ENCODE measurements at places on chromosomes 5 and 9.

GRCh38 chr5:170854566-170854965 is 7.3 kb upstream of the RANBP17 start:
- DNase-seq = no peak

DNA sequence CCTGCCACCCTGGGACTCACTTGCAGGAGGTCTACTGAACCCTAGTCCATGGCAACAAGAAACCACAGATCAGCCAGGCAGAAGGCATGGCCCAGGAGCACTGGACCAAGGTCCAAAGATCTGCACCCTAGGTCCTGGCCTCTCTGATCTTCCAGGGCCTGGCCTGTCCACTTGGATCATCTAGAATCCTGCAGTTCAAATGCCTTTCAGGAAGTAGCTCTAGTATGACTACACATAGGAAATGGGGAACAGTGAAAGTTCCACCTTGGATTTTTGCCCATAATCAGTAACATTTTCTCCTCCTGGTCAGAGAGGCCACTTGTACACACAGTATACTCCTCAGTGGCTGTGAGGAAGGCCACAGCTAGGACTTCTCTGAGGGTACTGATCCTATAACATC is 11.5 kb downstream of the ANXA6 start:
- DNase-seq = no peak

GRCh38 chr9:6590772-6591384 is 54.7 kb downstream of the GLDC start:
- no peak for DNase-seq

DNA sequence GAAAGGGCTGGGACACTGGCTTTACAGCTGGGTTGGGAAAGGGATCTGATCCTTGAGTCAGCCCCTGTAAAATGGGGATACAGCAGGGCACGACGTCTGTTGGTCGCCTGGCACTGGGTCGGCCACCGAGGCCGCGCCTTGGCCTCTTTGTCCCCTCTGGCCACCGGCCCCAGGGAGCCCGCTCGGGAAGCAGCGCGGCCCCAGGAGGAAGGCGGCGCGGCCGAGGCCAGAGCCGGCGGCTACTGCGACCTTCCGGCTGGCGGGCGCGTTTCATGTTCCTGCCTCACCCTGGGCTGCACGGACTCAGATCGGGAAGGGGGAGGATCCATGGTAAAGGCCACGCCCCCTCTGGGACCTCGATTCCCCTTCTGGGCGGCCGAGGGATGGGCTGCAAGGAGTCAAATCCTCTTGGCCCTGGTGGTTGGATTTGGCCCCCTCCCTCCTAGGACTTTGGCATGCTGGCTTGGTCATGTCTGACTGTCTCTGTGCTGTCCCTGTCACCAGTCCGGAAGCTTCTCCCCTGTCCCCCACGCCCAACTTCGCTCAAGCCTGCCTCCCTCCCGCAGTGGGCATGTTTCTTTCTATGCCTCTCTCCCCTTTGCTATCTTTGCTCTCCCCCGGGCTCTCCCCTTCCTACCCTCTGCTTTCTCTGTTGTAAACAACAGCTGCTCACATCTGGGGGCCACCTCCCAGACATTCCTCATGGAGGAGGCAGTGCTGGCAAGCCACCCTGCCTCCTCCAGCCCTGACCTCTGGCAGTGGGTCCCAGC is 25.8 kb downstream of the FPGS start:
- DNase-seq = no peak

- no peak for DNase-seq
Measured at GRCh38 chr5:14778792-14779070, 92.8 kb downstream of the ANKH start.

GRCh38 chr5:122358372-122358979 is 46.4 kb downstream of the SNCAIP start:
- no peak for DNase-seq

DNA sequence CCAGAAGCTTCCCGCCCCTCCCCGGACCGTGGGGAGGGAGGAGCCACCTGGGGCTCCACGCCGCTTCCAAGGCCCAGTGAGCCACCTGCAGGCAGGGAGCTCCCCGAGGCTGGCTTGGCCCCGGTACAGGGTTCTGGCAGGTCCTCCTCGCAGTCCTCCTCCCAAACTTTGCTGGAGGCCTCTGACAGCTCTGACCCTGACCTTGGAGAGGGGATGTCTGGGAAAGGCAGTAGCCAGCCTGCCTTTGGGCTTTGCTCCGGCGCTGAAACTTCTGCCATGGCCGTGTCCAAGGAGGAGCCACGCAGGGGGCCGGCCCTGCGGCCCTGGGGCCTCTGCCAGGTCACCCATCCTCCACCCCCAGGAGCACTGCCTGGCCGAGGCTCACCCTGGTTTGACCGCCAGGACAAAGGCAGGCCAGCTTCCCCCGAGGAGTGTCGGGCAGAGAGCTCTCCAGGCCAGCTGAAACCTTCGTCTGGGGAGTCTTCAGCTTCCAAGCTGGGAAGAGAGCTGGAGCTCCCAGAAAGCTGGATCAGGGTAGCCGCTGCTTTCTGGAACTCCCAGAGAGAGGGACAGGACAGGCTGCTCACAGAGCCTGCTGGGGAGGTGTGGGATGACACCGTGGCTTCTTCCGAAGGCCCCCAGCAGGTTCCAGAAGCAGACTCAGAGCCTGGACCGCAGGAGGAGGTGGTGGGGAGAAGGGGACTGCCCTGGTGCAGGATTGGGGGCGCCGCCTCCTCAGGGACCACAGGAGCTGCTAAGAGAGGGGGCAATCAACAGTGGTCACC is 9.0 kb upstream of the QSOX2 start:
- DNase-seq = no peak

- DNase-seq = no peak
Measured at GRCh38 chr5:80714570-80715298, 60.0 kb upstream of the DHFR start.

DNA sequence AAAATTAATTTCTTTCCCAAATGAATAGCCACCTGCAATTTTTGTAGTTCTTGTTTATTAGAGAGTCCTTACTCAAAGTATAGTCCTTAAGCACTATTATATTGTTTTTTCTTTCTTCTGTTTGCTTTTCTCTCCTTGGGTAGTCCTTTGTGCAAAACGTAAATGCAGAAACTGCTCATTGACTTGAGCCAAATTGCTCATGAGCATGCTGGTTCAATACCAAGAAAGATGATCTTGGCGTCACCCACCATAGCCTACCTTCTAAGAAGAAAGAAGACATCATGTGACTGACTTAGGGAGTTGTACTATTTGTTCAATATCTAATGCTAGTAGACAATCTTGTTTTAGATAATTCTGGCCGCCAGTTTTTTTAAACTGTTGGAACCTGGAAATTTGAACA is 248.8 kb upstream of the DMRT1 start:
- no peak for DNase-seq

GRCh38 chr9:96442491-96442890 is 7.5 kb upstream of the HABP4 start:
- no peak for DNase-seq

DNA sequence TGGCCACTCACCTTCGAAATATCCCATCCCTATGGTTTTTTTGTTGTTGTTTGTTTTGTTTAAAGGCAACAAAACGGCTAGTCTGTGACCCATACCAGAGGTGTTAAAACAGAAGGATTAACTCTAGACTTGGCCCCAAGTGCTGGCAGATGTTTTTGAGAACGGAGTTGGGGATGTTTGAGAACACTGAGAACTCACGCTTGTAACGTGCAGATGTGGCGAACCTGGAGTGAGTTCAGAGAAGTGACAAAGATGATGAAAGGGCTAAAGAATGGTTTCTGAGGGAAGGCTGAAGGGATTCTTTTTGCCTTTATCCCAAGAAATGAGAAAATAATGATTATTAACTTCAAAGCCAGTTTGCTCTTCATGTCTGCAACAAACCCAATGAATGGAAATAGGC is 286.5 kb downstream of the ZNF608 start:
- DNase-seq = no peak

DNA sequence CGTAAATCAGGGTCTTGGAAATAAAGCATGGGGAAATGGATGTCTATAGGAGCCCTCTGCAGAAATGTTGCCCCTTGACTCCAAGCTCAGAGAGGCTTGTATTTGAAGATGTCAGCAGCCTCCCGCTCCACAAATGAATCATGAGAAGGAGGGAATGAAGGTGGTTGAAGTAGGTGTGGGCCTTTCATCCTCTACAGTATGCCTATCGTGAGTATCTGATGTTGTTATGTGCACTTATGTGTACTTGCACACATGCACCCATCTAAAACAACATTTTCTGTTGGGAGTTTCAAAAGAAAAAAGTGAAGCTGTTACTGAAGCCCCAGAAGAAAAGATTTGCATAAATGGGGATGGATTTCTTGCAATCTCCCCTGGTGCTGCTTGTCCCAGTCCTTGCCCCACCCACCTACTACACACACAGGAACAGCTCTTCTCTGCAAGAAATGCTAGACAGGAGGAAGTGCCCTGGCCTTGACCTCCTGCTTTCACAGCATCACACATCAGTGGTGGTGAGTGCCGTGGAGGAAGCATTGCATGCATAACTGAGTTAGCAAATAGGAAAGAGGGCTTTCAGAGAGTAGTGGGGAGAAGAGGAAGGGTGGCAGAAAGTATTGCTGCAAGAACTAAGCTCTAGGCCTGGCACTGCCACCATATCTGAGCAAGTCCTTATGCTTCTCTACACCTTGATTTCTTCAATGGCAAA is 156.1 kb downstream of the SNX18 start:
- DNase-seq = no peak

- DNase-seq = no peak
Measured at GRCh38 chr9:123309611-123310010, 41.2 kb upstream of the STRBP start.

GRCh38 chr5:160359816-160360215 is 10.6 kb downstream of the C1QTNF2 start:
- no peak for DNase-seq

GRCh38 chr5:64637144-64637543 is 53.2 kb upstream of the SHISAL2B start:
- DNase-seq = no peak

GRCh38 chr5:93425096-93425495 is 155.9 kb downstream of the NR2F1-AS1 start:
- peak; percentile 57 for DNase-seq

GRCh38 chr5:36174119-36174518 is 22.2 kb downstream of the SKP2 start:
- DNase-seq = no peak

DNA sequence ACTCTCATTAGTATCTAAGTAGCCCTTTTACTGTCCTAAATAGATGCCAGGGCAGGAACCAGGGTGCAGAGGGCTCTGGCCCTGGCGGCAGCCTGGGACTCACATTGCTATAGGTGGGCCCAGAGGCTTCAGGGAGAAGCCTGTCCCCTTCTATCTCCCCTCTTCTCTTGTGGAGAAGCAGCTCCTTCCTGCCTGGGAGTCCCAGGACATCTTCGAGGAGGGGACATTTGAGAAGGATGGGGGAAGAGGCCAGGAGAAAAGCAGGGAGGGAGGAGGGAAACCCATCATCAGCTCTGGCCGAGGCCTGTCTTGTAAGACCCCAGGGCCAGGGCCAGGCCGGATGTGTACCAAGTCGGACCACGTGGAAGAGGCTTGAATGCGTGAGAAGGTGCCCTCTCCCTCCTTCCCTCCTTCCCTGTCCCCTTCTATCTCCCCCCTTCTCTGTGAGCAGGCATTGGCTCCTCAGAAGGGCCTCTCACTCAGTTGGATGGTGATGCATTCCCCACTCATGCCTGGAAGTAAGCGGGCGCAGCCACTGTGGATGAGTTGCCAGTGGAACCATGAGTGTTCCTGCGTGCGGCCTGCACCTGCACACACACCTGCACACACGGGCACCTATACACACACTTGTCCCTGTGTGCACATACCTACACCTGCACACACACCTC is 20.7 kb upstream of the LPCAT1 start:
- no peak for DNase-seq

GRCh38 chr5:126793097-126793496 is 16.2 kb downstream of the LMNB1 start:
- no peak for DNase-seq

- no peak for DNase-seq
Measured at GRCh38 chr5:73039082-73039481, 81.3 kb upstream of the TMEM171 start.

DNA sequence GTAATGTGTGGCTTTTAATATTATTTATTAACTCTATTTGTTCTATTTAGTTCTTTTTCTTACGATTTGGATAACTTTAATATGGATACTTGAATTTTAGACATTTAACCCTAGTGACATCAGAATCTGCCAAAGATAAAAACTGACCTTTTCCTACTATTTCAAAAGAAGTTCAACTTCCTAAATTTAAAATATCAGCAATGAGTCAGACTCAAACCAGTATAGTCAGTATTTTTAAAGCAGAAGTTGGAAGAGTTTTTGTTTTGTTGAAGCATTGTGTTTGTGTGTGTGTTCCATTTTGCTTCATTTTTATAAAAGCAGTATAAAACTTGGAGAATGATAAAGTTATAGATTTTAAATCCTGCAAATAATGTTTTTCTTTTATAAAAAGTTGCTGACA is 251.8 kb upstream of the RASA1 start:
- no peak for DNase-seq

GRCh38 chr9:127578952-127579853 is 32.9 kb upstream of the STXBP1 start:
- peak; percentile 89 for DNase-seq

DNA sequence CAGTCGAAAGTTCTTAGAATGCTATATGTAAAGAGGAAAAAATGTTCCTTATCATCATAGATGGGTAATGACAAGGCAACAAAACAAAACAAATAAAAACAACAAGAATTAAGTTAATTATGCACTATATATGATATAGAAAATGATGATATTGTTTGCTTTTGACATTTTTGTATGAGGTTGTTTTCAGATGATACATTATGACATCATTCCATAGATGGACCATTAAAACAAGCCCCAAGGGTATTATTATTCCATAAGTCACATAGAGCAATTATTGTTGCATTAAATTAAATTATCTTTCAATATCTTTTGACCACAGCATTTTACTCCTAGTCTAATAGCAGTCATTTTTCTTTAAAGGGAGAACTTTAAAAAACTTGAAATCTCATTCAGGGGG is 56.5 kb upstream of the RICTOR start:
- DNase-seq = no peak

- no peak for DNase-seq
Measured at GRCh38 chr5:163433271-163433670, 4.1 kb upstream of the CCNG1 start.

- no peak for DNase-seq
Measured at GRCh38 chr5:142769251-142769792, 855 bp upstream of the ARHGAP26 start.

DNA sequence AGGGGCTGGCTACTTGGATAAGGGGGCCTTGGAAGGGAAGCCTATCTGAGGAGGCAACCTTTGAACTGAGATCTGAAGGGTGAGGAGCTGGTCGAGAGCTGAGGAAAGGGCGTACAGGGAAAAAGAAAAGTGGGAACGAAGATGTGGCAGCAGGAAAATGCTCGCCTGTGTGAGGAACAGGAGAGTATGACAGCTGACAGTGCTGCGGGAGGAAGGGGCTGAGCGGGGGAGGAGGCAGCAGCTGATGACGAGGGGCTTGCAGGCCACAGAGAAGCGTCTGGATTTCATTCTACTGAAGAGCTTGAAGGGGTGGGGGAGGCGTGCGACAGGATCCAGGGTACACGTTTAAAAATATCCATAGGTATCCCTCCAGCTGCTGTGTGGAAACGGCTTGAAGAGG is 28.9 kb downstream of the SH3PXD2B start:
- DNase-seq = no peak

DNA sequence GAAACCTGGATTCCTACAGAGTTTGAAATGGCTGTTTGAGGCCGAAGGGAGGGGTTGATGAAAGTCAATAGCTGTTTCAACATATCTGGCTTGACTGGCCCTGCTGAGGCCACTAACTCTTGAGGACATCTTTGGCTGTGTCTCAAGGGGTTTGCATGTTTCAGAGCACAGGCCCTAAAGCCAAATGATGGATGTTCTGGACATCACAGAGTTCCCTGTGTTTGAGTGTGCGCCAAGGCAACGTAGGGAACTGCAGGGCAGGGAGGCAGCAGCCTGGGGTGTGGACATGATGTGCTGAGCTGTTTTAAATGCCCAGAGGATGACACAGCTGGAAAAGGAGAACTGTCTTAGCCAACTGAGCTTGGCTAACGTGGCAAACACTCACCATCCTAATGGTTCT is 89.6 kb downstream of the RAPGEF1 start:
- DNase-seq = no peak
